ENCODE measurements at places on chromosomes 6 and 20.

- DNase-seq = no peak
Observed at GRCh38 chr20:24681634-24682495, 212.4 kb downstream of the SYNDIG1 start.

GRCh38 chr20:35478804-35479472 lies 23.5 kb downstream of the CEP250 start:
- peak; percentile 3 for DNase-seq

DNA sequence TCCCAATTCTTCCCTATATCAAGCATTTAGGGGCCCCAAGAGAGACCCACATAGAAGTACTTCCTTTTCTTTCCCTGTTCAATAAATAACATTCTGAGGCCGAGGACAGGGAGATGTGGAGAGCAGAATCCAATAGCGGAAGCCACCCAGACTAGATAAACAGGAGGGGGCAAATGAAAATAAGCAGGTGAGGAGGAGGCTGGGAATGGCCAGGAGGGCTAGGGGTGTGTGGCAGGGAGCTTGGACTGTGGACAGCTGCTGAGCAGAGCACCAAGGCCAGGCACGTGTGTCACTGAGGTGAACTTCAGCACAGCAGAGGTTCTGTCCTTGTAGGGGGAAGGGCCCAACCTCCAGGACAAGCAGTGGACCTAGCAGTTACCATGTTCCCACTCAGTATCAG lies 339.2 kb downstream of the FOXA2 start:
- no peak for DNase-seq

- DNase-seq = no peak
Observed at GRCh38 chr6:155521719-155522118, 66.1 kb upstream of the NOX3 start.

DNA sequence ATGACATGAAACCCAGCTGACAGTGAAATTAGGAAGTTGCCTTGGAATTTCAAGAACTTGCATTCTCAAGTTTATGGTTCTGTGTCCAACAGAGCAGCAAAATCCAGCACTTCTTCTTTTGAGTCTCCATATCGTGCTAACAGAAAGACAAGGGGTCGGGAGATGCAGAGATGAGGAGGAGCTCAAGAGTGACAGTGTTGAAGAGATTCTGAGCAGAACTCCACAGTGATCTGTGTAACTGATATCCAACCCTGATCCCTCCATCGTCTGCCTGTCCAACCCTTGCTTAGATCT lies 21.2 kb upstream of the BTN1A1 start:
- DNase-seq = no peak

- DNase-seq = peak; percentile 15
Observed at GRCh38 chr6:129686941-129687627, 22.9 kb downstream of the ARHGAP18 start.

DNA sequence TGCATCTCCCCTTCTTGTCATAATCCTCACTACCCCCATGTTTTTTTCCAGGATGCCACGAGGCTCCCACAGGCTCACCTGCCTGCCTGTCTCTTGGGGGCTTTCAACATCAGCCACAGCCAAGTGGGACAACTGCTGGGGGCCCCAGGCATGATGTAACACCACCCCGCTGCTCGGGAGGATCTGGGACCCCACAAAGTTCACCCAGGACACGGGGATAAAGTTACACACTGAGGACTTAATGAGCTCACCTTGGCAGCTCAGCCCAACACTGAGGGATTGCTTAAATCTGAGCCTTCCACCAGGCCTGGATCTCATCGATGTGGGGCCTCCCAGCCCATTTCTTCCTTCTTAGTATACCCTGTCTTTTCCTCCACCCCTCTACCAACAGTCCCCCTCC lies 56.4 kb upstream of the NNAT start:
- DNase-seq = no peak

DNA sequence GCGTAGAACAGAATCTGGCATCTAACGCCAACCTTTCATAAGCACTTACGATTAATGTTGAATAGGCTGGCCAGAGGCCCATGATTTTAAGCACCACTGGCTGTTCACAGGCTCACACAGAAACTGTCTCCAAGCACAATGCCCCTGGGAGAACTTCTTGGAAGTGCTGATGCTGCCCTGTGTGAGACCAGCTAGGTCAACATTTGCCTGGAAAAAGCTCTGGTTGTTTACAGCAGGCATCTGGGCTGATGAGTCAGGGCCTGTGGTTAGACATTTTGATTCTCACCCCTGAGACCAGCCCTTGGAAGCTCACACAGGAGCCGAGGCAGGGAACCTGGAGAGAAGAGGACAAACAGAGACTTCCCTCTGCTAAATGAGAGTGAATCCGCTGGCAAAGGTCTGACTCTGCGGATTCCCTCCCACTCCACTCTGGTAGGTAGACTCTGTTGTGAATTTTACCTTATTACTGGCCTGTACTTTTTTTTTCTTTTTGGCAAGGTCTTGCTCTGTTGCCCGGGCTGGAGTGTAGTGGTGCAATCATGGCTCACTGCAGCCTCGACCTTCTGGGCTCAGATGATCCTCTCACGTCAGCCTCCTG lies 6.8 kb upstream of the SULF2 start:
- DNase-seq = no peak

- DNase-seq = no peak
Observed at GRCh38 chr6:43622541-43622940, 6.5 kb downstream of the GTPBP2 start.

- DNase-seq = no peak
Observed at GRCh38 chr20:48706710-48707365, 121.0 kb downstream of the PREX1 start.

DNA sequence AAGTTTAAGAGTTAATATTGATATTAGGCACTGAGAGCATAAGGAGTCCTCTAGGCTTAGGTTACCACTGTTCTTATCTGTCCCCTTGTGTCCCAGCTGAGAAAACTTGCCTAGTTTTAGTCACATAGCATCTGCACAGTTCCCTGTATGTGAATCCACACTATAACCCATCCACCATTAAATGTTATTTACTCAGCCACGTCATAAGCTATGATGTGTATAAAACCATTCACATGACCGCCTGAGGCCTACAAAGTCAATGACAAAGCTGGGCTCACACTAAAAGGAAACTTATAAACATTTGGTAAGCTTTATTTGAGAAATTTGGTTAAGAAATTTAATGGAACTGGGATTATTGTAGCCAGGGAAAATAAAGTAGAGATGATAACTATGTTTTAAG lies 59.2 kb upstream of the TFAP2D start:
- no peak for DNase-seq

- DNase-seq = no peak
Observed at GRCh38 chr6:125836466-125836865, 45.7 kb downstream of the NCOA7 start.

GRCh38 chr20:63618291-63618980 lies 8.5 kb downstream of the GMEB2 start:
- no peak for DNase-seq

GRCh38 chr6:72890233-72890632 lies 268.4 kb downstream of the KCNQ5 start:
- no peak for DNase-seq

GRCh38 chr6:150327117-150327774 lies 41.6 kb upstream of the IYD start:
- no peak for DNase-seq

DNA sequence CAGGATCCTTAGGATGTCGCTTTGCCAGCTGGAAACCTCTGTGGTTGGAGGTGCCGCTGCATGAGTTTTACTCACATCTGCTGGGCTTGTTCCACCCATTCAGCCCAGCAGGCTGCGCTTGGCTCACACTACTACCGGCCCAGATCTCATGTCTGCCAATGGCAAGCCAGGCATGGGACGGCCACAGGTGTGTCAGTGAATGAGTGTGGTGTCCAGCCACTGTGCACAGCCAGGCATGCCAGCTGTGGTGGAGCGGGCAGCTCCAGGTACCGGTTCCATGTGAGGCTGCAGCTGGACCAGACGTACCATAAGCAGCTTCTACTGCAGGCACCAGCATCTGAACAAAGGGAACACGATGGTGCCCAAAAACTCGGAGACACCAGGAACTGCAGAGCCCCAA lies 33.1 kb upstream of the ASF1A start:
- no peak for DNase-seq

DNA sequence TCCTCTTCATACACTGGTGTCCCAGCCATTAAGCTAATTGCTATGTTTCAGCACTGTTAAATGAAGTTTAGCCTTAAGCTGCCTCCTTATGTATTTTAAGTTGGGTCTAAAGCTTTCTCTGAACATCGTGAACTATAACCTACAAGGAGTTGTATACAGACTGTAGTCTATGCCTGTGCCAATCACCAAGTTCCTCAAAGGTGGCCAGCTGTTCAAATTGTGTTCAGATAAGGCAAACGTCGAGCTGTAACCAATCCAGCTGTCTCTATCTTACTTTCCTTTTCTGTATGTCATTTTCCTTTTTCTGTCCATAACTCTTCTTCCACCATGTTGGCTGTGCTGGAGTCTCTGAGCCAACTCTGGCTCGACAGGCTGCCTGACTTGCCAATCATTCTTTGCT lies 199.6 kb downstream of the OGFRL1 start:
- DNase-seq = no peak

- DNase-seq = no peak
Observed at GRCh38 chr6:133236932-133237331, 4.2 kb upstream of the EYA4 start.

GRCh38 chr6:1695546-1696462 lies 86.1 kb downstream of the FOXC1 start:
- DNase-seq = no peak

DNA sequence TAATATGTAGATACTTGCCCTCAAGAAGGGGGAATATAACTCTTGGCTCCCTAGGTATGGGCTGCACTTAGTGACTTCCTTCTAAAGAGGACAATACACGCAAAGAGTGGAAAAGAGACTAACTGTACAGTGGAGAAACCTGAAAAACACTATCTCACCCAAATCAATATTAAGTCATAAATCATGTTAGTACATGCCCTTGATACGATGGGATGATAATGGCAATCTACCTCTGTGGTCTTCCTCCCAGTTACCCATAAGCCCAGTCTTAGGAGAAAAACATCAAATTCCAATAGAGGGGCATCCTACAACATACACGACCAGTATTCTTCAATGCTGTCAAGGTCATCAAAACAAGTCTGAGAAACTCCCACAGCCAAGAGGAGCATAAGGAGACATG lies 1.3 kb downstream of the TRIM26 start:
- no peak for DNase-seq

DNA sequence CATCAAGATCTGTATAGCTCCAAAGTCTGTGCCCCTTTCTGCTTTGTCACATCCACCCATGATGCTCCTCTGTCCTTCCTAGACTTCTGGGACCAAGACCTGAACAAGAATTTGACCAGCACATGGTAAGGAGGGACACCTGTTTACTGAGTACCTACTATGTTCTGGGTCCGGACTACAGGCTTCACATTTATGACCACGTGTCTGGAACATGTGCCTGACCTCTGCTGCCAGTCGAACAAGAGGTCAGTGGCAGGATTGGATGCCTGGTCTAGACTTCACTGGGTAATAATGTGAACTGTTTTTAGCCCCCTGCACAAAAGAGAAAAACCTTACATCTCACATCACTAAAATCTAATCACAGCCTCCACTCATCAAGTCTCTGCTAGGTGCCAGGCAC lies 7.3 kb upstream of the PDYN start:
- no peak for DNase-seq

DNA sequence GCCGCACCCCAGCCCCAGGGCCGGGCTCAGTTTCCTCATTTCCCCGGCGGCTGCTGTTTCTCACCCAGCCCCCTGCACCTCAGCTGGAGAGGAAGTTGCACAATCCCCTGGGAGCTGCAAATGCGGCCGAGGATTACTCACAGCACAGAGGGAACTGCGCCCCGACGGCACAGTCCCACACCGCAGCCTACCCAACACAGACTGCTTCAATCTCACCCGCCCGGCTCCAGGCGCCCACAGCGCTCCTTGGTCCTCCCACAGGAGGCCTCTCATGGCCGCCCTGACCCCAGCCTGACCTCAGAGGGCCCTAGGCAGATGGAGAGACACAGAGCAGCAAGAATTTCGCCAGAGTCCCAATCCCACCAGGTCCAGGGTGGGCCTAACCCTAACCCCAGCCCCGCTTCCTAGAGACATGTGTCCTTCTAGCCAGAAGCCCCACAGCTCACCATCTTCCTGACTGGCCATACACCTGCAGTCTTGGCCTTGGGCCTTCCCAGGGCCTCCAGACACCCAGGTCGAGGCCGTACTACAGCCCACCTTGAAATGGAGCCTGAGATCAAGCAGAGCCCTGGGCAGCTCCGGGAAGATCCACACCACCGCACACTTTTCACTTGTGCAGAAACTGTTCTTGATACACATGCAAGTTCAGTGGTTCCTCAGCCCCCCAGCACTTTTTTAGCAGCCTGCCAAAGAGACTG lies 11.7 kb downstream of the TFEB start:
- DNase-seq = no peak

GRCh38 chr6:21828704-21829103 lies 235.2 kb downstream of the SOX4 start:
- DNase-seq = no peak

DNA sequence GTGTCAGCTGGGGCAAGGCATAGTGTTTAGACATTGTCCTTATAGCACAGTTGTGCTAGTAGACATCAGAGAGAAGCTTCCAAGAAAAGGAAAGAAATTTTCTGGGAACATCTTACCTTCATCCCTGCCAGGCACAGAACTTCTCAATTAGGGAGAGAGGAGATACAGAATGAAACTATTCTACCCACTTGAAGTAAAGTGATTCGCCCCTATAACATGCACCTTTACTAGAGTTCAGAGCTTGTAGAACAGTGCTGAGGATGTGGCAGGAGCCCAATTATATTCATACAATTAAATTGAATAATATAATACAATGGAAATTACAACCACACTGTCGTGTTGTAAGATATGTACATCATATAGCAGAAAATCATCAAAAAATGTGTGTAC lies 1063.9 kb upstream of the CITED2 start:
- no peak for DNase-seq

GRCh38 chr6:25219917-25220278 lies 59.3 kb upstream of the CARMIL1 start:
- no peak for DNase-seq

GRCh38 chr6:2191390-2191740 lies 54.0 kb downstream of the GMDS start:
- no peak for DNase-seq

DNA sequence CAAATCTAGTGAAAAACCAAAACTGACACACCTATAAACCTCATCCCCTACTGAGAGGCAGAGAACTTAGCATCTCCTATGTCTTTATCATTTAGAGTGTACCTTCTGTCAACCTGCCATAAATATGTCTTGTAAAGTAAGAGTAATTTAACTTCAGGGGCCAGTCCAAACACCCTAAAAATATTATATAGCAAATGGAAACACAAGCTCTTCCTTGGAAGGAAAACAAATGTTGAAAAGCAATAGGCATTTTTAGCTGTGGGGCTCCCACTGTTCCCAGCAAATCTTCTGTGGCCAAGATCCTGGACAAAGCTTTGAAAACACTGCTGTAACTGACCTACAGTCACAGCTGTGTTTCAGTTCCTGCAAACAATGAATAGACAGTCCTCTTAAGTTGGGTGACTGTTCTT lies 140.0 kb upstream of the RNF217 start:
- DNase-seq = no peak

All from activated CD4-positive, alpha-beta T cell treated with anti-CD3 and anti-CD28 coated beads, Interleukin-2, amount 50 U/mL, for 4 hours (primary cell).